ENCODE measurements at places on chromosomes 12 and 14.

- no peak for DNase-seq
Measured at GRCh38 chr14:66645716-66646115, 137.8 kb downstream of the GPHN start.

DNA sequence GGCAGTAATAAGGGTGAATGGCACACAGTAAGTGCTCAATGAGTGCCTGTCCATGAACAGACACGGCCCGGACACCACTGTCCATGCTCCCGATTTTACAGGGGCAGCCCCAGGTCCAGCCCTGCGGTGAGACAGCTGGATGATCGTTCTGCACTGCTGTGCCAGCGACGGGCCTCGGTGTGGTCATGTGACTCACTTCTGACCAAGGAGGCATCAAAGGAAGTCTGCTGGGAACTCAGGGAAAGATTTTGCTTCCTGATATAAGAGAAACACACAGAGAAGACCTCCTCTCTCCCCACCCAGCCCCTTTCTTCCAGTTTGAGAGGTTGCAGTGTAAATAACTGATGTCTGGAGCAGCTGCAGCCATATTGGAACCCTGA lies 126.6 kb downstream of the SCARB1 start:
- DNase-seq = no peak

GRCh38 chr14:56341766-56342493 lies 223.7 kb downstream of the PELI2 start:
- DNase-seq = no peak

DNA sequence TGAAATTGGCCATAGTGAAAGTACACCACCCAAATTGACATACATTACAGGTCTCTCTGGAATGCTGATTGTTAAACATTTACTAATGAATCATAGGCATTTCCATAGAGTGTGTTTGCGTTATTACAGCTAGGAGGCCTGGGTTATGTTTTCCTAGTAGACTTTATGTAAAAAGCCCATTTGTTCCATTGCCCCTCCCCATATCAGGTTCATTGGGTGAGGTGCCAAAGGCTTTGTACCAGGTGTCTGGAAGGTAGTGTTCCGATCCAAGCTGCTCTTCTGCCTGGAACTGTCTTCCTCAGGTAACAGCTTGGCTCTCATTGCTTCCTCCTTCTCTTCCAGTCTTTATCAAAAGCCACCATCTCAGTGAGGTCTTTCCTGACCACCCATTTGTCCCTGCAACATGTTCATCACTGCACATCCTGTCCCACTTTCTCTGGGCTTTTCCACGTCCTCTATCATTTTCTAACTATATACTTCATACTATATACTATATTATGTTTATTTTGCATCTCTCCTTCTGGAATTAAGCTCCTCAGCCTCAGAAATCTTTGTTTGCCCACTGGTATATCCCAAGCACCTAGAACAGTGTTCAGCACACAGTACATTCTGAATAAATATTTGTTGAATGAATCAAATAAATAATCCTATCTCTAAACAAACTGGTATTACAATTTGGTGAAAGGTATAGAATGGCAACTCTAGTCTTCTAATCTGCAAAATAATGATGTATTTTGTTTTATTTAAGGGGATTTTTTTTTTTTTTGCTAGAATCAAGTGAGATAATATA lies 252.3 kb downstream of the KTN1 start:
- no peak for DNase-seq

DNA sequence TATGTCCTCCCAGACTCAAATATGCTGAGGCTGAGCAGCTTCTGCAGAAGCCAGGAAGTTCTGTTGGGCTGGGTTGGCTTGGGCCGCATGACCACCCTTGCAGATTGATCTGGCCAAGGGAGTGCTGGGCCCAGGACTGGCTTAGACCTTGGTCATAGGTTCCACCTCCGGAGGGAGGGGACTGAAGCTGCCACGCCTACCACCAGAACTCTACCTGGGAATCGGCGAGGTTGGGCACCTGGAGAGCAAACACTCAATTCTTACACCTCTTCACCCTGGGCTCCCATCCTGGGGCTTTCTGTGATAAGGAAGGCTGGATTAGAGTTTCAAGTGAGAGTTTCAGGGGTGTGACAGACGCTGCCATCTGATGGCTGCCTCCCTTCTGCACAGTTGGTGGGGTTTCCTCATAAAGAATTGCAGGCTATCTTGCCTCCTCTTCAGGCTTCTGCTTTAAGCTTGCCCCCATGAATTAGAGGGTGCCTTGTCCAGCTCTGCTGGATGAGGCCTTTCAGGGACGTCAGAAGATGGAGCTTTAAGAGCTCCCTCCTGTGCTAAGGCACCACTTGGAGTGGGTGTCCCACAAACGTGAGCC lies 5.8 kb downstream of the SLC24A4 start:
- no peak for DNase-seq

- no peak for DNase-seq
Measured at GRCh38 chr14:81312289-81312876, 87.7 kb downstream of the STON2 start.

DNA sequence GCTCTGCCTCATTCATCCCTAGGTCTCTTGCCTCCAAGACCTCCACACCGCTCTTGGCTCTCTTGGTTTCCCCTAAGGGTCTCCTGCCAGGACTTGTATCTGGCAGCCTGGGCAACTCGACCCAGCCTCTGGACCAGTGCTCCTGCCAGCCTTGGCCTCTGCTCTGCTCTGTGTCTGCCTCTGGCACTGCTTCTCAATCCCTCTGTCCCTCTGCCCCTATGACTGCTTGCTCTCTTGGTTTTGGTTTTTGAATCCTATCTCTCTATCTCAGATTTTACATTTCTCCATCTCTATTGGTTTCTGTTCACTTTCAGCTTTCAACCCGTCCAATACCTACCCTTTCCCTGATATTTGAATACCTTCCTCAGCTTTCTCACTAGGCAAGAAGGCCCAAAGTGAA lies 6.3 kb downstream of the ITGA5 start:
- no peak for DNase-seq

GRCh38 chr14:92690171-92691011 lies 58.0 kb downstream of the LGMN start:
- no peak for DNase-seq

- no peak for DNase-seq
Measured at GRCh38 chr14:94293578-94293924, 483 bp upstream of the SERPINA10 start.

DNA sequence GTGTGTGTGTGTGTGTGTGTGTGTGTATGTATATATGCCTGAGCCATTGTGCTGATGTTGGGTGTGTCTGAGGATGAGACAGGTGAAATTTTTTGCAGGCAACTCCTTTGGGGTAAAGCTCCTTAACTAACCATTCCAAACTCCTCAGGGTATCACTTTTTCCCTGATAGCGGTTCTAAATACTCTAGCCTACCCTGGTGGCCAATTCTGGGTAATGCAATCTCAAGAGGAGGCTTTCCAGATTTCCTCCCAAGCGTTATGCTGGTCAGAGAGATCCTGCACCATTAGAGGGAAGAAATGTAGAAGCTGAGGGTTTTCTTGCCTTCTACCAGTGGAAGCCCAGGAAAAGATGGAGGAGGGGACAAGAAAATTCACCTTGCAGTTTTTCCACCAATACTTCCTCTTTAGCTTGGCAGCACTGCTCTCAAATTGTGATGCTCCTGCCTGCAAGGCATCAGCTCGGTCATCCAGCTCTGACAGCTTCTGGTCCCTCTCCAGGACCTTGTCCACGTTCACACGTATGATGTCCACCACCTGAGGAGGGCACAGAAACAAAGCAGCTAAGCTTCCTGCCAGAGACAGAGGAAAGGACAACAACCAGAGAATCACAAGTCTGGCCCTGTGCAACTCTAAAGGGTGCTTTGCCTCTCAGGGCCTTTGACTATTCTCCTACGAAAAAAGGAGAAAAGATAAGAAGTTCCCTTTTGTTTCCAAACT lies 4.9 kb downstream of the VAMP1 start:
- no peak for DNase-seq

- DNase-seq = no peak
Measured at GRCh38 chr12:123091230-123092150, 59.4 kb downstream of the PITPNM2 start.

- DNase-seq = no peak
Measured at GRCh38 chr12:71552728-71553501, 110.7 kb downstream of the ZFC3H1 start.

DNA sequence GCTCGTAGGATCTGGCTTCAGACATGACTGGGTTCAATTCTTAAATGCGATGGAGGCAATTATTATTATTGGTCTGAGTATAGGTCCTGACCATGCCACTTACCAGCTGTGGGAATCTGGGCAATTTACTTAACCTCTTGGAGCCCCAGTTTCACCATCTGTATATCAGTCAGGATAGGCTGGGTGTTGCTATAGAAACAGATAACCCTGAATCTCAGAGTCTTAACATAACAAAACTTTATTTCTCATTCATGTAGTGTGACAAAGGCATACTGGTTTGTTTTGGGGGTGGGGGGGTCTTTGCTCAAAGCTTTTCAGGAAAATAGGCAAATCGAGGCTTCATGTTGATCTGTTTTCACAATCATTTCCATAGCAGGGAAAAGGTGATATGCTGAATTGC lies 199.6 kb upstream of the SRRM4 start:
- DNase-seq = no peak

- no peak for DNase-seq
Measured at GRCh38 chr12:123488539-123489230, 30.7 kb downstream of the SNRNP35 start.

GRCh38 chr12:15599266-15600037 lies 189.7 kb downstream of the EPS8 start:
- DNase-seq = no peak

GRCh38 chr12:52193991-52194390 lies 2.2 kb upstream of the KRT80 start:
- DNase-seq = no peak

- no peak for DNase-seq
Measured at GRCh38 chr12:132324841-132325732, 4.3 kb downstream of the GALNT9 start.

DNA sequence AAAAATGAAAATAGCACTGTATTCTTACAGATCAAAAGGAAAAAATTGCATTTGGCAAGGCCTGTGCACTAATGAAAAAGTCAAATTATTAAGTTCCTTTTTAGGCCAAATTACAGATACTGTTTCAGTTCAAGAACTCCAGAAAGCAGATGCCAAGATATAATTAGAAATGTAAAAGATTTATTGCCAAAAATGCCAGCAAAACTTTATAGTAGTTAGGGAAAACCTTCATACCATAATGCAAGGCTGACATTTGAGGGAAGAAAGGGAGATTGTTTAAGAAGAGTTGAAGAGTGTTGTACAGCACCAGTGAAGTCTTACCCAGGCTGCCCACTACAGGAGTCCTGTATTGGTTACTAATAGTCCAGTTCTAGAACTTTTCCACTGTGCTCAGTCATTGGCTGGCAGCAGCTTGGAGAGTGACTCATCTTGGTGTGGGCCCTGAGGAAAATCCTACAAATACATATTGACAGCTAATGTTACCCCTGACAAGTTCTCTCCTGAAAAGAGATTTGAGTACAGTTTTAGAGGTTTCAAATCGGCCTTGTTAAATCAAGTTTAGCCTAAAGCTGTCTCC lies 600.4 kb downstream of the C12orf50 start:
- no peak for DNase-seq

DNA sequence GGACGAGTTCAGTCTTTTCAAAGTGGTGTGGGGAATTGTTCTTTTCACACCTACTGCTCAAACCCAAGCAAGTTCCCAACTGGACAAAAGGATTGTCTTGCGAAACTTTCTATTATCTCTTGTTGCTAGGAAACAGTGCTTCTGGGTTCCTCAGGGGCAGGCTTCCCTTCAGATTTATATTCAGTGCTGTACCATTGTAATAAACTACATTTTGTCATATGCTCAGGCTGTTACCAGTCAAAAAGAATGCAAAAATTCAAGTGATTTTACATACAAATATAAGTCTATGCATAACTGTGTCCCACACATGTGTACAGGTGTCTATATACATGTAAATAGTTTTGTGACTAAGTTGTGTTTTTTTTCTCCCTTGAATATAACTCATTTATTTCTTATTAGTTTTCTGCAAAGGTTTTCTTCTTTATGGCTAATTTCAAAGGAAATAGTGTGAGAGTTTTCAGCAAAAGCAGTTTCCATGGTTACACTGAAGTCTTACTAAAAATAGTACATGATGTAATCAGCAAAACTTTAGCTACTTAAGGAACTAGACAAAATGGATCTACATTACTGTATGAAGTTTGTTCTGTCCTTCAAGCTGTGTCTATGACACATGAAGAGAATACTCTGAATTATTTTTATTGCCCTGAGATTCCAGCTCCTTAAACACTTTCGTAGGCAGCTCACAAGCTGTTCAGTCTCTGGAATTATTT lies 430.2 kb upstream of the TMPO start:
- no peak for DNase-seq

DNA sequence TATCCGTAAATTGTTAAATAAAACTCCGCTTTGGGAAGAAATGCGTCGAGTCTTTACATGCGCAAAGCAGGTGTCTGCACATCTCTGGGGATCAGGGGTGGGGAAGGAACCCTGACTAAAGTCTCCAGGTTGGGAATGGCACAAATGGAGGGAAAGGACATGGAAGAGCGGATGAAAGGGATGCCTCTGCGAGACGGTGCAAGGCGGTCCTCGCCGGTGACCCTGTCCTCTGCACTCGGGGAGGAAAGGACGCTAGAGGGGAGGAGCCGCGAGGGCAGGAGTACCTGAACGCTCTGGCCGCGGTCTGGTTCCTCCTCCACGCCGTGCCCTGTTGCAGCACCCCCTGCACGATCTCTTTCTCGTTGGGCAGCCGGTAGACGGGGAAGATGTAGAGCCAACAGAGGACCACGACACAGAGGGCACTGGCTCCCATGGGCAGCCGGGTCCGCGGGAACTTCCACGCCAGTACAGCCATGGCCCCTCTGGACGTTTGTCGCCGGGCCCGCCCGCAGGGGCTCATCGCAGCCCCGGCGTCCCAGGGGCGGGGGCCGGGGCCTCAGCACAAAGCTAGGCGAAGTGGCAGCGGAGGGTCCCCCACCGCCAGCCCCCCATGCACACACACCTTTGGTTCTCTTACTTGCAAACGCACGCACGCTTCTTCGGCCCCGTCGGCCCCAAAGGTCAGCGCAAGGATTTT lies 646 bp downstream of the ST8SIA1 start:
- DNase-seq = no peak

DNA sequence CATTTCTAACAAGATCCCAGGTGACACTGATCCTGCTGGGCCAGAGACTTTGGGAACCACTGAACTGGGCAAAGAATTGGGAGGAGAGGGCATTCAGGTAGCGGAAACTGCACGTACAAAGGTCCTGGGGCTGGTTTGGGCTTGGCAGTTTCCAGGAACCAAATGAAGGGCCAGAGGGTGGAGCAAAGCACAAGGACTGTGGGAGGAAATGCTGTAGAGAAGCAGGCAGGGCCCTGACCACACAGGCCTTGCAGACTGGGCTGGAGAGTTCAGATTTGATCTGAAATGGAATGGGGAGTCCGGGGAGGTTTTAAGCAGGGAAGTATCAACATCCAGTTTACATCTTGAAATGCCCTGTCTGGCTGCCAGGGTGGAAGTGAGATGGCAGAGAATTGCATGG lies 195.1 kb downstream of the PHETA1 start:
- no peak for DNase-seq

- no peak for DNase-seq
Measured at GRCh38 chr12:18257251-18257650, 4.1 kb upstream of the PIK3C2G start.

DNA sequence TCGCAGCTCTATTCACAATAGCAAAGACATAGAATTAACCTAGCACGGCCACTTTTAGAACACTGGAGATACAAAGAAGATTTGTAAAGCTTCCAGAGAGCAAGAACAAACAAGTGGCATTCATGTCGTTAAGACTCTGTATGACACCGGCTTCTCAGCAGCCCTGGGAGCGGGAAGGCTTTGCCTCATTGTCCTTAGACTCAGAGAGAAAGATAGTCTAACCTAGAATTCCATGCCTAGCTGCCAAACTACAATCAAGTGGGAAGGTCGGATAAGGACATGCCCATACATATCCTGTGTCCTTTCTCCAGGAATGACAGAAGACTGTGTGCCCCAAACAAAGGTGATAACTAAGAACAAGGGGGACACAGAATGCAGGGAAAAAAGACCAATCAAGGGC lies 1038.3 kb downstream of the BCL11B start:
- no peak for DNase-seq

Data from stimulated activated CD4-positive, alpha-beta T cell treated with anti-CD3 and anti-CD28 coated beads, TNF-alpha, amount 100 ng/mL, for 24 hours (primary cell).